Stimulated activated CD8-positive, alpha-beta memory T cell treated with anti-CD3 and anti-CD28 coated beads, Interleukin-7, amount 100 ng/mL, for 1 hour (primary cell): ENCODE measurements at places on chromosomes 4 and X.

DNA sequence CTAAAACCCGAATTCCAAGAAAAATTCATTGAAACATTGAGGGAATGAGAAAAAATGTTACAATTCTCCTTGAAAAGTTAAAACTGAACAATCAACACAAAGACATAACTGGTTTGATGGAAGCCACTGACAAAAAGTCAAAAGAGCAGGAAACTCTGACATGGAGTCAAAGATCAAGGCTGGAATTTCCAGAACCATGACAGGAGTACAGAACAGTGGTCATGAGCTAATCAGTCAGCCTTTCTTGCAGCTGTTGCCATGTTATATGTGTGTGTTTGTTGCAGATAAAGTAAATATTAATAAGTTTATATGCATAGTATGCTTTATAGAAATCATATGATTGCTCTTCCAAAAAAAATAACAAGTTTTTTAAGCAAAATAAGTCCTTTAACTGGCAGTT is 184.7 kb upstream of the HCCS start:
- DNase-seq, result no peak

- no peak for DNase-seq
Observed at GRCh38 chr4:80017125-80017854, 55.7 kb downstream of the ANTXR2 start.

- DNase-seq, result no peak
Observed at GRCh38 chrX:130083107-130083490, 27.2 kb downstream of the ELF4 start.

DNA sequence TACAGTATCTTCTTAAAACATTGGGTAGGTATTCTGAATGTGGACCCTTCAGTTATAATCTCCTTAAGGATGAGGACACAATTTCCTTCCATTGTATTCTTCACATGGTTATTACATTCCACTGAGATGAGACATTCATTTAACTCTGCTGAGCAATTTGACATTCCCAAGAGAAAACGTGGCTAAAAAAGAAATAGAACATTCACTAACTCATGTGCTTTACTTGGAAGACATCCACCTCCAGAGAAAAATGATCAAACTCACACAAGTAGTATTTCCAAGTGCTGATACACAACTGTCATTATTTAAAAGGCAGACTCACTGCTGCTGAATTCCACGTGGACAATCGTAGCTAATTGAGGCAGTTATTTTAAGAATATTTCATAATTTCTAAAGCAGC is 227.9 kb upstream of the ANKRD50 start:
- DNase-seq, result no peak

GRCh38 chr4:22192084-22192511 is 243.5 kb upstream of the KCNIP4 start:
- DNase-seq, result no peak

DNA sequence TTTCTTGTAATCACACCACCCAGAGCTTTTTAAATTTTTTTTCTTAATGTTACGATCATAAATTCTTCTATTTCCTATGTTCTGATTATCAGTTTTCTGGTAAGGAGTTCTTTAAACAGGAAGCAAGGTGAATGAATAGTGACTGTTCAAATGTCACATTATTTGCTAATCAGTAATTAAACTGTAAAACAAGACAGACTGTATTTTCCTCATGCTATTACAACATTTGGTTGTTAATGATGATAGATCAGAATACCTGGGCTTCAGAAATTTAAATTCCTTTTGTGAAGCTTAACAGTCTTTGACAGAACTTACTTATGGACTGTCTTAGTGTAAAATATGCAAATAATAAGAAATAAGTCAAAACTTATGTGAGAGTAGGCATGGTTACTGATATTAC is 41.4 kb downstream of the CLCN3 start:
- no peak for DNase-seq

DNA sequence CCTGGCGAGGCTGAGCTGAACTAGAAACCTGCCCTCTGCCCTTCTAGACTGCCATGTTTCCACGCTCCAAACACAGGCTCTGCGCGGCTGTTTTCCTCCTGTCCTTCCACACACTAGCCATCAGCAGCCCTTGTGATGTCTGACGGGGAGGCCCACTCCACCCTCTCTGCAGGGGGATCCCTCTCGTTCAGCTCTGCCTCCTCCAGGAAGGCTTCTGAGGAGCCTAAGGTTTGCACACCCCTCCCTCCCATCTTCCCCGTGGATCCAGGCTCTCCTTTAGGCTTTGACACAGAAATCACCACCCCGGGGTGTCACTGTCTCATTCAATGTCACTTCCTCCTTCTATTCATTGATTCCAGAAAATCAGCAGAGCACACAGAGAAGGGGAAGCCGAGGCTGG is 38.6 kb upstream of the CRMP1 start:
- no peak for DNase-seq

DNA sequence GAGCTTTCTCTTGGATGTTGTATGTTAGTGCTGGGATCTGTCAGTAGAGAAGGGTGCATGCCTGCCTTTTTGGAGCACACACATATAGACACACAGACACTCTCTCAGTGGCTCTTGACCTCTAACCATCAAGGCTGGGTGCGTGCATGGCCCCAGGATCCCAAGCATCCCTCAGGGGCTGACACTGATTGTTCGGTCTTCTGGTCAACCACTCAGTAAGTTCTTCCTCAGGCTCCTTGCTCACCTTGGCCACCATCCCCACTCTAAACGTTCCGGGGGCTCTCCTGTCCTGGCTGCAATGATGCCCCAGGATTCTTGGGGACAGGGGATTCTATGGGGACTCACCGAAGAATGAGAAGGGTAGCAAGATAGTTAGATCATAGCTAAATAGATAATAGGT is 179.6 kb downstream of the SHOX start:
- DNase-seq, result no peak

- DNase-seq, result no peak
Observed at GRCh38 chrX:44104699-44105098, 131.5 kb upstream of the NDP start.

GRCh38 chr4:153181700-153182099 is 22.5 kb upstream of the TRIM2 start:
- DNase-seq, result no peak

- DNase-seq, result no peak
Observed at GRCh38 chrX:70988425-70988824, 57.5 kb upstream of the SLC7A3 start.

DNA sequence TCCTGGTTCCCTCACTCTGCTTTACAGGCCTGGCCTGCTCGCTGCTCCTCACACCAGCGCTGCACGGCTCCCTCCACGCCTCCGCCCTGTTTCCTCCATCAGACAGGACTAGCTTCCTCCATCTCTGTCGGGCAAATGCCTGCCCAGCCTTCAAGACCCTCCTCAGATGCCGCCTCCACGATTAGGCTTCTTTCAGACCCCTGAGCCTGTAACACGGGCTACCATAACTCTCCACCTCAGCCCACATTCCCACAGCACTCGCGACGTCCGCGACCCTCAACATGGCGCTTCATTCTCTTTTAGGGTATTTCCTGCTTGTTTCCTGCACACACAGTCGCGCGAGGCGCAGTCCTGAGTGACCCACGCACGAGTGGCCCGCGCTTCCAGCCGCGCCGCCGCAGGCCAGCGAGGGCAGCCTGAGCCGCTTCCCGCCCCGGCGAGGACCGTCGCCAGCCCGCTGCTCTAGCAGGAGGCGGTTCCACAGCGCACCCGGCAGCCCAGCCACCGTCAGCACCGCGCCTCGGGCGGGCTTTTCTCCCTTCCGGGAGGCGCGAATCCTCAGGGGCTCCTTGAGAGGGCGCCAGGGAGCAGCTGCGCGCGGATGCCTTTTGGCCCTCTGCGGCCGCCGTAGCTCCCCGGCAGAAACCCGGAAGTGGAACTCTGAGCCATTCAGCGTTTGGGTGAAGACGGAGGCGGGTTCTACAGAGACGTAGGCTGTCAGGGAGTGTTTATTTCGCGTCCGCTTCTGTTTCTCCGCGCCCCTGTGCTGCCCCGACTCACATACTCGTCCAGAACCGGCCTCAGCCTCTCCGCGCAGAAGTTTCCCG is at the start of gene FRG1:
FRG1 (plus strand) TSS at position 695 of the 827 bp plus-strand sequence. CDS start 138 bp downstream, outside the sequence.
- DNase-seq, result peak; percentile 96

DNA sequence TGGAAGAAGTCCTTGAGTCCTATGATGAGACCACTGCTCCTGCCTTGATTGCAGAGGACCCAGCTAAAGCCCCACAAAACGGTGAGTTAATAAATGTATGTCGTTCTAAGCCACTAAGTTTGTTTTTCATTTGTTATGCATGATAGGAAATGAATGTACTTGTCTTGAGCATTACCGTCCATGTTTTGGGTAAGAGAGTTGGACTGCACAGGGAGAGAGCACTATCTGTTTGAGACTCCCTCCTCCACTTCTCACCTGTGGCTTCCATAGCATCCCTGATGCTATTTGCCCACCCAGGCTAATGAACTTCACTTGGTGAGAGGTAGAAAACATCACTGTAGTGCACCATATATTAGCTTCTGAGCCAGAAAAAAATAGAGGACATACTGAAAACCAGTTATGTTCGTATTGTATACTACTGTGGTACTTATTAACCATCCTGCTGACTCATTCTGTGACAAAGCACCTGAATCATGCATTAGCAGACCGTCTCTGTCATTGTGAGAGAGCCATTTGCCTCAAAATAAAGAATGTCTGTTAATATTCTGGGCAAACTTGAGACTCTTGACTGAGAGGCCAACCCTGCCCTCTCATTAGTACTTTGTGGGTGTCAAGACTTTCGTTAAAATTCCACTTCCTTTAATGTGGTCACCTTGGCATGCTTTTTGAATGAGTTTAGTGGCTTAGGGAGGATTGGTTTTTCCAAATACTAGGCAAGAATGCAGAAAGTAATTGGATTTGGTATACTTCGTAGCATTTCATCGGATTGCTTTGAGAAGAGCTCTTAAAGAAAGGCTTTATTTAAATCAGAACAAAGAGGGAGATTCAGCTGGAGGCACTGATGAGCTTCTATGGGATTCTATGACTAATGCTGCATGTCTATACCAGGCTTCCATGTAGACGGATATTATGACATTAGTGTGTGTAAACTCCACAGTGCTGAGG is 99.3 kb upstream of the GRPR start:
- DNase-seq, result no peak

DNA sequence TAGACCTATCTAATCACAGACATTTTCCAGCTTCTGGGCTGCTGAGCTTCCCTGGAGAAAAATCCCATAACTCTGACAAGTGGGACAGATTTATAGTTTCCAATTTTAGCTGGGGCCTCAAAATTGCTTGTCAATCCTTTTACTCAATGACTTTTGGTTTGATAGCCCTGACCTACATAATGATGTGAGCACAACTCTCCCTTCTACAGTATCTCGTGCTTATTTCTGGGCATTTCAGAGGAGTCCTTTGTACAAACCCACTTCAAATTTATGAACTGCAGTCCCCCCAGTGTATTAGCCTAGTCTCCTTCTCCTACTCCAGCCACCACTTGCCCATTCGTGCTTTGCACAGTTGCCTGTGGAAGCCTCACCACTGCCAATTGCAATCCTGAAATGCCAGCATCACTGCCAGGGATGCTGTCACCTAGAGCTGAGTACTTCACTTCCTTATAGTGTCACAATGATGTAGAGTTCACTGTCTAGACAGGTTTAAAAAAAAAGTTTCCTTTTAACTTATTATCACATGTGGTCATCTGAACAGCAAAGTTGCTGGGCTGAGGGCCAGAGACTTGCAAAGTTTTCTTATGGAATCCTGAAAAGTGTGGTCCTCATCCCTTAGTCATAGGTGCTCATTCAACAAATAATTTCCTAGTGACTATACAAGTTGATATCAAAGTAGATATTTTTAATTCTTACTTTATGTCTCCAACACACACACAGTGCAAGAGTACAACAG is 21.2 kb downstream of the TRAM1L1 start:
- DNase-seq, result no peak

- no peak for DNase-seq
Observed at GRCh38 chrX:126376465-126376864, 176.1 kb downstream of the DCAF12L1 start.

- DNase-seq, result no peak
Observed at GRCh38 chr4:84498935-84499623, at the start of gene NKX6-1. TSS of gene NKX6-1 (minus strand) at chr4:84499292. CDS start at chr4:84498228, 1,064 bp downstream.

DNA sequence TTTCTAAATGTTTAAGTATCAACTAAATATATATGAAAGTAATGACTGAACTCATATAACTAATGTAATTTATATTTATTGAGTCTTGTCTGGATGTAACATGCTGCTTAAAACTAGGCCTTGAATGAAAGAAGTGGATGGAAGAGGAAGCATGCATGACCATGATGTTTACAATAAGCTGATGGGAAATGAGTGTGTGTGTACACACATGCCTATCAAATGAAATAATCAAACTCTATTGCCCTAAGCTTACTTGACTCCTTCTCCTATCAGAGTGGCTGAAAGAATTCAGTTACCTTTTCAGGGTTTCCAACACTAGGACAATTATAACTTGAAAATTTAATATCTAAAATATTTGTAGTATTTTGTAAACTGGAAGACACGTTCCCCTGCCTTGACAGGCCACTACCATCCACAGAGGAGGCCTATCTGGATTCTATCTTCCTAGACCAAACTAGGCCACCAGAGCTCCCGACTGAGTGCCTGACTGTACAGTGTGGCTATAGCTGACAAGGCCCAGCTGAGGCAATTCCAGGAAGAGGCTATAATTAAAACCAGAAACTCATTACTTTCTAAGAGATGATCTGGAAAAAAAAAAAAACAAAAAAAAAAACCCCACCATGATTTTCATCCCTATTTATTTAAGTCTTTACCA is 7.6 kb downstream of the ARSJ start:
- no peak for DNase-seq

DNA sequence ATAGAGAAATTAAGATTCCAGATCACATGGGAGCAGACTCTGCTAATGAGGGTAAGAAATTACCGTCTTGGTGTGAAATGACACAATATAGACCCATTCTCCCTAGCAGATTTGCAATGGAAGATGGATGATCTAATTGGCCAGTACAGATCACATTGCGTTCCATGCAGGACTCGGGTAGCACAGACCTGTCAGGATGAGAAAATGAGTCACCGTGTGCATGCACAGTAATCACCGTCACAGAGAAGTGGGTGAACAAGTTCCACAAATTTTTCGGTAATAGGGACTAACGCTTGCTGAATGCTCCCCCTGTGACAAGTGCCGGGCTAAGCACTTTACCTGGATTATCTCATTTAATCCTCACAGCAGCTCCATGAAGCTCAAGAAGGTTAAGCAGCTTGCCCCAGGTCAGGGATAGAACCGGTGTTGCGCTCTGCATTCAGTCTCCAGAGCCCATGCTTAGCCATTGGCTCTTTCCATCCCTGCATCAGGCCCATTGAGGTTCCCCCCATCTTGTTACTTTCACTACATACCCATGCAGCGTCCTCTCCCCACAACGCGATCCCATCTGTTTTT is 375.6 kb downstream of the FBXW7 start:
- no peak for DNase-seq

- DNase-seq, result no peak
Observed at GRCh38 chr4:68865188-68865638, 49.4 kb downstream of the UGT2B10 start.

- no peak for DNase-seq
Observed at GRCh38 chrX:68498044-68498507, 775 bp upstream of the YIPF6 start.
